LHCN-M2 (cell line): ENCODE measurements at places on chromosomes 16 and 17. TPM values are rescaled to one million over a fixed set of nuclear protein-coding genes. Genes with fewer than 3 reads are reported as not detected.

GRCh38 chr16:59181821-59182420 lies 447.8 kb upstream of the GOT2 start:
- no peak for DNase-seq

- no peak for DNase-seq
These were observed 10.4 kb upstream of the CUEDC1 start for GRCh38 chr17:57965521-57966160.

DNA sequence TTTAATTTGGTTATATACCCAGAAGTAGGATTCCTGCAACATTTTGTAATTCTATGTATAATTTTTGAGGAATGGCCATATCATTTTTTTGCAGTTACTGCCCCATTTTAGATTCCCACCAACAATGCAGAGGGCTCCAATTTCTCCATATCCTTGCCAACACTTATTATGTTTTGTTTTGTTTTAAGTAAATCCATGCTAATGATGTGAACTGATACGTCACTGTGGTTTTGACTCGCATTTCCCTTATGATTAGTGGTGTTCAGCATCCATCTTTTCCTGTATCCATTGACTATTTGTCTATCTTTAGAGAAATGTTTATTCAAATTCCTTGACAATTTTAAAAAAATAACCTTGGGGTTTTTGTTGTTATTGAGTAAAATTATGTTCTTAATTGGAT lies 826.4 kb downstream of the CDH11 start:
- DNase-seq, result no peak

DNA sequence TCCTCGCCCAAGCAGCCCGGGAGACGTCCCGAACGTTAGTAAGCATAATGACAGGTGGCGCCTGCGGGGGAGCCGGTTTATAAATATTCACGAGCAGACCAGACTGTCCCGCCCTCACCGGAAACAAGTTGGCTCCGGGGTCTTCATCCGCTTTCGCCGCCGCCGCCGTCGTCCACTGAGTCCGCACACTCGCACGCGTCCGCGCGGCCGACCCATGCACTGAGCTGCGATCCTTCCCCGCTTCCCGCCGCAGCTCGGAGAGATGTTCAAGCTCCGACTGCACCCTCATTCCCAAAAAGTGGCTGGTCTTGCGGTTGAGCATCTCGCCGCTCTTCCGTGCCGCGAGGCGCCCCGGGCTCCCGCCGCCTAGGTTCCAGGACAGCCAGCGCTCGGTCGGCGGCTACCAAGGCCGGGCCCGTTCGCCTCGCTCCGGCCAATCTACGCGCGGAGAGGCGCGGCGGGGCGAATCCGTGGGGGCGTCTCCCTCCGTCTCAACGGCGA lies 385 bp downstream of the CFAP119 start:
- peak; percentile 37 for DNase-seq

DNA sequence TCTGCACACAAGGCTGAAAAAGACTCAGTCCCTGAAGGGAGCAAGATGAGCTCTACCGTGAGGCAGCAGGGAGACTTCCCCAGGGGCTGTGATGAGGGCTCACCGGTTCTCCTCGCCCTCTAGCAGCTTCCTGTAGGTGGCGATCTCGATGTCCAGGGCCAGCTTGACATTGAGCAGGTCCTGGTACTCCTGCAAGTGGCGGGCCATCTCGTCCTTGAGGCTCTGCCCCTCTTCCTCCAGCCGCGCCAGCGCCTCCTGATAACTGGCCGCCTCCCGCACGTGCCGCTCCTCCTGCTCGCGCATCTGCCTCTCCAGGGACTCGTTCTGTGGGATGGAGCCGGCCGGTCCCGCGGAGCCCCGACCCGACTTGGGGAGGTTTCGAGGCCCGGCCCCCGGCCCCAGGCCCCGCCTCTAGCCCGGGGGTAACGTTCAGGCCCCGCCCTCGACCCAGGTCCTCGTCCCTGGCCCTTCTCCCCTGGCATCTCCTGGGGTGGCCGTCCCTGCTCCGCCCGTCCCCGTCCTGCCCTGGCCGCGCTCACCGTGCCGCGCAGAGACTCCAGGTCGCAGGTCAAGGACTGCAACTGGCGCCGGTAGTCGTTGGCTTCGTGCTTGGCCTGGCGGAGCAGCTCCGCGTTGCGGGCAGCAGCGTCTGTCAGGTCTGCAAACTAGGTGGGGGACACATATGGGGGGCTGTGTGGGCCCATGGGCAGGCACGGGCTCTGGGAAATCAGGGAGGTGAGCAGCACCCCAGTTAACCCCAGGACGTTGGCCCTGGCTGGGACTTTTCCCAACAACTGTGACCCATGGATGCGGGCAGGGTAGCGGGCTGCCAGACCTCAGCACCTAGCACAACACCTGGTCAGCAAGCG lies 3.9 kb downstream of the GFAP start:
- no peak for DNase-seq

The CDRT15L2 gene
- total RNA-seq, result not detected in 2 replicates

The KRT32 gene
- not detected in 2 replicates for total RNA-seq

The TP53TG3D gene
- 1.8 and 2.4 TPM in 2 replicates for total RNA-seq
